ENCODE measurements at places on chromosomes 7 and 10.

- no peak for DNase-seq
Measured at GRCh38 chr7:142868986-142869415, 14.1 kb downstream of the EPHB6 start.

GRCh38 chr7:40300146-40300670, 165.4 kb downstream of the SUGCT start:
- DNase-seq = no peak

GRCh38 chr7:106215868-106216516, 68.8 kb downstream of the NAMPT start:
- no peak for DNase-seq

DNA sequence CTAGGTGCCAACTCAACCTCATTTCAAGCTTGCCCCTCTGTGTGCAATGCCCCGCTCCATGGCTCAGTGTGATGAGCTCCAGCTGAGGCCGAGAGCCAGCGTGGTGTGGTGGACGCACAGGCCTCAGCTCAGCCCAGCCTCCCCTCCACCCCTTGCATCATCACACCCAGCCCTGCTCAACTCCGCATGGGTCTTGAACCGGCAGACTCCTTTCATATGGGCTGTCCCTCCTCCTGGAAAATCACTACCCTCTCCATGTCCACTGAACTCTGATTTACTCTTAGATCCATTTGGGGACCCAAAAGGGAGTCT, 16.6 kb upstream of the SLC18A3 start:
- DNase-seq = no peak

- peak; percentile 6 for DNase-seq
Measured at GRCh38 chr10:73247509-73248258, 629 bp upstream of the DNAJC9 start.

DNA sequence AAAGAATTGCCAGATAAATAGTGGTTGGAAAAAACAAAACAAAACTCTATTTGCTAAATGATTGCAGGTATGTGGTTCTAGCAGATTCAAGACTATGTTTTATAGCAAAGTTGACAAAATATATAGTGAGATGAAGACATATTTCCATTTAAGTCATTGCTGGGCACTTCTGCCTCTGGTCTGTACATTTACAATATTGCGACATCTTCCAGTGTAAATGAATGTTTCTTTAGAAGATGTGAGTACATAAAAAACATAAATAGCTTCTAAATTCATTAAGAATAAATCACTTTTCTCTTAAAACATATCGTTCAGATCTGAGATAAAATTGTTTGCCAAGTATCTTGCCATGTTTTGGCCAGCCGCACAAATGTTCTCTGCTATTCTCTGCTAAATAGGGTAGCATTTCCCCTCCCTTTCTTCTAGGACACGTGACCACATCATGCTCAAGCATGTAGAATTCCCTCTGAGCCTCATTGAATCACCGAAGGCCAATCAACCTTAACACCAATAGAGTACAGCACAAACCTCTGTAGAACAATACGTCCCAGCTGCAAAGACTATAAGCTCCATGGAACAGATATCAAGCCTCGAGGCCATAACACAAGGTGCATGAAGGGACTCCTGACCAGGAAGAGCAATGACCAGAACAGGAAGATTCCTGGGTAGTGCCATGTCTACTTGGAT, 1173.3 kb downstream of the GATA3 start:
- no peak for DNase-seq

DNA sequence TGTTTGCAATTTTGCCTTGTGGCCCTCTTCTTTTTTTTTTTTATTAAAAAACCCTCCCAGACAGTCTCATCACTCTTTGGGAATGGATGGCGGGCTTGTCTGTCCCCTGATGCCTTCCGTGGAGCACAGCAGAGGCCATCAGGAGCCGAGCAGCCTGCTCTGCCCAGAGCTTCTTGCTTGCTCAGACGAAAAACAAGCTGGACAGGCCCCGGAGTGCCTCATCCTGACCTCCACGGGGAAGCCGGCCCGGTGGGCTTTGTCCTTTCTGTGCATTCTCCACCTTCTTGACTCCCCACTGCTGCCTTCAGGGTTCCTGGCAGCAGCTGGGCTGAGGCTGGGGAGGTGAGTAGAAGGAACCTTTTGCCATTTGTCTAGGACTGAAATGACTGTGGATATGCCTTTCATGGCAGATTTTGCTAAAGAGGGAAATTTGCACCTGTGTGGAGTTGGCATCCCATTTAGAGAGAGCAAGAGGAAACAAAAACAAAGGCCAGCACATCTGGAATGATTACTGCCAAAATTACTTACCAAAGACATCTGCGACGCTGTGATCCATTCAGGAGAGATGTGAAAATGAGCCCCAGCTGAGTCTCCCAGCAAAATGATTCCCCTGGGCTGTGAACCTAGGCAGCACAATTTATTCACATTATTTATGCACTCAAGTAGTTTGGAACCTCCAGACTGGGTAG, 108.3 kb downstream of the AOAH start:
- DNase-seq = no peak

GRCh38 chr7:41113719-41114118, 589.2 kb downstream of the INHBA start:
- DNase-seq = no peak

DNA sequence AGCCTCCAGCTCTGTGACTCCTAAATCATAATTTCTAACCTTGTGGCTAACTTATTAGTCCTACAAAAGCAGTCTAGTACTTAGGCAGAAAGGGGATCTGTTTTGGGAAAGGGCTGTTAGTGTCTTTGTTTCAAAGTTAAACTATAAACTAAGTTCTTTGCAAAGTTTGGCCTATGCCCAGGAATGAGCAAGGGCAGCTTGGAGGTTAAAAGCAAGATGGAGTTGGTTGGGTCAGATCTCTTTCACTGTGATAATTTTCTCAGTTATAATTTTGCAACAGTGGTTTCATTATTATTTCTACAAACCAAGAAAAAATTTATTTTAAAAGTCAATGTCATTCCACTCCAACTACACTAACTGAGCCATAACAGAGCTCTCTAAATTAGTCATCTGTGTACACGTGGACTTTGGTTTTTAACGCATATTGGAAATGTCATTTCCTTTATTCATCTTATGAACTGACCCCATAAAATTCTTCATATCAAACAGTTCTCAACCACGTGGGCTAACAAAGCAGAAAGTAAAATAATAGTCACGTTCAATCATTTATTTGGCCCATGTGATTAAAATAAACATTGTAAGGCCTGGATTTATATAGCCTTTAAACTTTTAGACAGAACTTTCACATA, 143.2 kb upstream of the C7orf33 start:
- no peak for DNase-seq

DNA sequence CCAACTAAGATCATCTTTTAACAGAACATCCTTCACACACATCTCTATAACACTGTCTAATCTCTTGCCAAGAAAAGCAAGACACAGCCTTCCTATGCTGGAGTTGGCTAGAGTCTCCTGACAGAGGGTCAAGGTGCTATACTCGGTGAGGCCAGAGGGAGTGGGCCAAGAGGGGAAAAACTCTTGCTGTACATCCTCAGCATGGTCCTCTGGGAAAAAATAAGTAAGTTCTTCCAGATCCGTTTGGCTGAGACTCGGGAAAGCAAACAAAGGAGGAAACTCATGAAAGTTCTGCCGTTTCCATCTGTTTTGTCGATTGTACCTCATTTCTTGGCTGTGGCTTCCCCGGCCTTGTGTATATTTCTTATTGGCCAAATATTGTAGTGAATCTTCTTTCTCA, 33.9 kb downstream of the VWDE start:
- no peak for DNase-seq

GRCh38 chr10:33008499-33009243, 50.6 kb upstream of the ITGB1 start:
- DNase-seq = peak; percentile 79

DNA sequence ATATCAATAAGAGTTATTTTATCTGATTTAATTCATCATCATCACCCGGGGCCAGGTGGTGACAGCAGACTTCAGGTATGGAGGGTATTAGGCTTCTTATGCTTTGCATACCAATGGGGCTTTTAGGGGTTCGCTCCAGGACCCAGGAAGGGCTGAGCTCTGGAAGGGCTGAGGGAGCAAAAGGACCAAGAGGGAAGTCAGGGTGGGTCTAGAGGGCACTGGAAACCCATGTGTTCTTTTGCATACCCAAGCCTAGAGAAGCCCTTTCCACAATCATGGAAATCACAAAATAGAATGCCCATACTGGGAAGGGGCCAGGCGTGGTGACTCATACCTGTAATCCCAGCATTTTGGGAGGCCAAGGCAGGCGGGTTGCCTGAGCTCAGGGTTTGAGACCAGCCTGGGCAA, 30.9 kb upstream of the VCL start:
- DNase-seq = peak; percentile 25

- no peak for DNase-seq
Measured at GRCh38 chr7:6650086-6650485, 13.0 kb downstream of the ZNF316 start.

- peak; percentile 39 for DNase-seq
Measured at GRCh38 chr10:83666762-83667161, 472.5 kb upstream of the GHITM start.

DNA sequence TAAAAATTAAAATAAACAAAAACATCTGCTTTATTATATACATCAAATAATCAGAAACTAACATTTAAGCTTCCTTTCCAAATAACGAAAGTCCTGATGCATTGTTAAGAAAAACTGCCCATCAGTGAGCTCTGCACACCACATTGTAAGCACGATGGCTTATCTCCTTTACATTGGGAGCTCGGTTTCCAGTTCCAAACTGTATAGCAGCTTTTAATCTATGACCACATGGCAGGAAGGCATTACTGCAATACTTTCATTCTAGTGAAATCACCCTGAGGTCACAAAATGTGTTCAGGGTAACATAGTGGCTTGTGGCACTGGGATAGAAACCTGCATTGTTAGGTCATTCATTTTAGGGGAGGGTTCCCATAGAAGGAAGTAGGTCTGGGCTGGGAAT, 146.3 kb downstream of the ZNF22 start:
- DNase-seq = no peak

DNA sequence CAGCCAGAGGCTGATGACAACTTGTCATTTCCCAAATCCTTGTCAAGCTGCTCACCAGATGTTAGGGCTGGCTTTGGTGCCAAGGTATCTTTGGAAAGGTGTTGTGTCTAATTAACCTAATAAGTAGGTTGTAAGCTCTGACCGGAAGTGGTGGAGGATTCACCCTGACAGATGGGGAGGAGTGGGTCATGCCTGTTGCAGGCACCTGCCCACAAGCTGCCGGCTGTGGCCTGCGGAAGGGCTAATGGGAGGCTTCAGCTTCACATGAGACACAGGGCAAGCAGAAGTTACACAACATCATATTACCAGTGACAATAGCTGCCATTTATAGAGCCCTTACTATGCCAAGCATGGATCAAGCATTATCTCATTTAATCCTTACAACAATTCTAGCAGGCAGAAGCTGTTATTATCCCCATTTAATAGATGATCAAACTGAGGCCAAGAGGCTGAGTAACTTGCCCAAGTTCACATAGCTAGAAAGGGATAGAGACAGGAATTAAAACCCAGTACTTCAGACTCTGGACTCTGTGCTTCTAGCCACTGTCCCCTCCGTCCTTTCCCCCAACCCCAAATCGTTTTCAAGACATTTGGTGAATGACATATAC, 63.1 kb upstream of the DUSP5 start:
- no peak for DNase-seq

DNA sequence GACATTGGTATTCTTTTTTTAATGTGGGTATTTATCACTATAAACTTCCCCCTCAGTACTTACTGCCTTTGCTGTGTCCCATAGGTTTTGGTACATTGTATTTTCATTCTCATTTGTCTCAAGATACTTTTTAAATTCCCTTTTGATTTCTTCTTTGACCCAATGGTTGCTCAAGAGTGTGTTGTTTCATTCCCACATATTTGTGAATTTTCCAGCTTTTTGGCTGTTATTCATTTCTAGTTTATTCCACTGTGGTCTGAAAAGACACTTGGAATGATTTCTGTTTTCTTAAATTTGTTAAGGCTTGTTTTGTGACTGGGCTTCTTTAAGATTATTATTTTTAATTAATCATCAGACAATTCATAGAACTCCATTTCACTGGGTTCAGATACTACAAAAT, 105.0 kb downstream of the EPC1 start:
- DNase-seq = no peak

DNA sequence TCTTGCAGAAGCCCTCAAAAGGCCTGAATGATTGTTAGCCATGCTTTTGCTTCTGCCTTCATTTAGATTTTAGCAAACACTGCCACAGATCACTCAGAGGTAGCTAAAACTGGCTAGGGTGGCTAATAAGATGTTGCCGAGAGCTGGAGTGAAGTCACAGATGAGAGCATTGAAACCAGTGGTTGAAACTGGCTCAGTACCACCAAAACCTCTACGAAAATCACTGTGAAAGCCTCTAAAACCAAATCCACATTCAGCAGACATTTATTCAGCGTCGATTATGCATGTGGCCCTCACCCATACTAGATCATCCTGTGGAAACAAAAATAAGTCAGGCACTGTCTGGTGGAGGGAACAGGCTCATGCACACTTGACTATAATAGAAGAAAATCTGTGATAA, 50.8 kb downstream of the PIK3CG start:
- DNase-seq = no peak

- DNase-seq = no peak
Measured at GRCh38 chr10:15385552-15386455, 14.7 kb upstream of the FAM171A1 start.

GRCh38 chr7:116528008-116528789, 3.4 kb downstream of the CAV1 start:
- peak; percentile 94 for DNase-seq

DNA sequence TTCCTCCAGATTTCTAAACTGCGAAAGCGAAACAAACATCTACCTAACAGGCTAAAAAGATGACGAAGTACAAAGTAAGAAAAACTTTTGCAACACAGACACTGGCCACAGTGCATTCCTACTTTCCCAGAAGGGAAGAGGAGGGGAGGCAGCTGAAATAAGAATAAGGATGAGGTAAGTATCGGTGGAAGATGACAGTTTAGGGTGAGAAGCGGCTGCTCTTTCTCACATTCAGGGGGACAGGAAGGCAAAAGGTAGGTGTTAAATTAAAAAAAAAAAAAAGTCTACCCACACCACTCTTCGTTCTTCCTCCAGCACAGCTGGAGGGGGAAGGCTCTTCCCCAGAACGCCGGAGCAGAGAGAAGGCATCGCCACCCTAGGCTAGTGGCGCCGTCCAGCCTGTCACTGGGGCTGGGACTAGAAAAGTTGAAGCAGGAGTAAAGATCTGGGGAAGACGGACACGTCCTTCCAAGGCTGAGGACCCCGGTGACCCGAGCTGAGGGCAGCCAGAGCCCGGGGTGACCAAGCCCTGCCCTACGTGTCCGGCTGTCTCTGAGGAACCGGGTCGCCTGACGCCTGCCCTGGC, 846 bp downstream of the DNAJC1 start:
- DNase-seq = peak; percentile 21

DNA sequence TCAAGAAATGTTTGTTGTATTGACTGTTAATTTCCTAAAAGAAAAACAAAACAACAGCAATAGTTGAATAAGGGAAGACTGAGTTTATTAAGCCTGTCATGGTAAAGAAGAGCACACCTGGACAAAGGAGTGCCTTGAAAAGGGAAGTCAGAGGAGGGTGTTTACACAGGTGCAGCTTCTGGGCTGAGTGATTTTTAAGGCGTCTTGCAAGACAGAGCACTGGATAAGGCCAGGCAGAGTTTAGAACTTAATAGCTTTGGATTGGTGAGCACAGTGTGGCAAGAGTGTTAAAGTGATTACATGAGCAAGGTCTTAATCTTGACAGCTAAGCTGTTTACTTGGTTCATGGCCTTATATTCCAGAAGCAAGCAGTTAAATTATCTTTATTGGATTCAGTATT, 423.2 kb downstream of the CNTNAP2 start:
- no peak for DNase-seq
